ENCODE measurements at places on chromosomes 1 and 21.

GRCh38 chr1:10267319-10267718 is 56.9 kb downstream of the KIF1B start:
- no peak for DNase-seq

GRCh38 chr1:8244304-8244703 is 73.6 kb upstream of the SLC45A1 start:
- DNase-seq, result no peak

DNA sequence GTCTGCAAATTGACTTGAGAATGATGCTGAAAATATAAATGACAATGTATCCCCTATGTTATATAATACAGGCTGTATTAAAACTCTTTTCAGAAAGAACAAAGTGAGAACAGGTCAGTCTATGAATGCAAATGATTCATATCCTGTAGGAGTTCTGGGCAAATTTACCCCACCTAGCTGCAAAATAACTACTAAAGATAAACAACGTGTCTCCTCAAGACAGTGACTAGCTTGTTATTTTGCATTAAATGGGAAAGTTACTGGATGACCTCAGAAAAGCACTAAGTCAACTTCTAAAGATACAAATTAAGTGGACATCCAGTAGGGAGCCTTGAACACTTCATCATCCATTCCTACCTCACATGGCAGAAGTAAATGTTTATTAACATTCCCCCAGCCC is 11.1 kb downstream of the RNF19B start:
- DNase-seq, result no peak

- no peak for DNase-seq
These were observed 1.6 kb downstream of the CD53 start for GRCh38 chr1:110874324-110875215.

DNA sequence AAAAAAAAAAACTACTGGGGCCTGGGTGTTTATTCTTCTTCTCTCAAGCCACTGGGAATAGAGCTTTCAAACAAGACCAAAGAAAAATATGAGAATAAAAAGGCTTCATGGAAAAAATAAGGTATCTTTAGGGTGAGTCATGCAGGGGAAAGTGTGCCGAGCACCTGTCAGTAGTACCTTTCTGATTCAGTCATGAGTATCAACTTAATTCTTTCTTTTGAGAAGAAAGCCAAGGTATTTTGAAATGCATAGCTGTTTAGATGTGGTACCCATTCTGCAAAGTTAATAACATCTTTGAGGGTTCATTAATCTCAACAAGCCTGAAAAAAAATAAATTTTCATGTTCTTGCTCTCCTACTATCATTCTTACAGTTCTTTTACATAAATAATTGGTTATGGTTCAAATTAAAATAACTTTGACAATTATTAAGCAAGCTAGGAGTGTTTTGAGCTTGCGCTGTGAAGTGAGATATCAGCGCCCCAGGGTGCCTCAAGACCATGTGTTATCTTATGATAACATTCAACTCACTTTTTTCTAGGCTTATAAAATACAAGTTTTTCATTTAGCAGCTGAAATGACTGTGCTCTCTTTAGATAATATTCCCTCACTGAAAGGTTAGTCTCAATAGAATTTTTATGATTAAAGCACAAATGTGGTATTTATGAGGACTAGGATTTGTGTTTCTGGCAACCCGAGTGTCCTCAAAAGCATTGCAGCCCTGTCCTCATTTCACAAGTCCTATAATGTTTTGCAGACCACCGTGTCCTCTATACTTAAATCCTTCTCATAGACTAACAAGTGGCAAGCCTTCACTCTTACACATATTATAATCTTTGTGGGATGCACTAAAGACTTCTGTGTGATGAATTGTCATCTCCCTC is 138.6 kb downstream of the SLC44A5 start:
- no peak for DNase-seq

GRCh38 chr1:52662645-52663313 is 29.8 kb downstream of the SHISAL2A start:
- DNase-seq, result no peak

DNA sequence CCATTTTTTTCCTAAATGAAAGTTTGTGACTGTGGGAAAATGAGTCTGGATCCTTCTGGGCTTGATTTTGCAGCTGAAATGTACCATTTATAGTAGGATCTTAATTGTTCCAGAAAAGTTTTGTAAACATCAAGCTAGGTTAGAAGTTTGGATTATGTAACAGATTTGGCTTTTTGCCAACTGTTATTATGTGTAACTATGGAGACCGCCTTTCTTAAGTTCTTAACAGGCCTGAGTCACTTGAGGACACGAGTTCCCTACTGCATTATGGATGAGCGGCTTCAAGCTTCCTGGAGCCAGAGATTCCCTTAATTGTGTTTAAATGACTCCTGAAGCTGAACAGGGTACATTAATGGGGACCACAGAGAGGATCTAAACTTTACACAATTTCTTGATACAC is 22.2 kb downstream of the SLC25A33 start:
- no peak for DNase-seq

DNA sequence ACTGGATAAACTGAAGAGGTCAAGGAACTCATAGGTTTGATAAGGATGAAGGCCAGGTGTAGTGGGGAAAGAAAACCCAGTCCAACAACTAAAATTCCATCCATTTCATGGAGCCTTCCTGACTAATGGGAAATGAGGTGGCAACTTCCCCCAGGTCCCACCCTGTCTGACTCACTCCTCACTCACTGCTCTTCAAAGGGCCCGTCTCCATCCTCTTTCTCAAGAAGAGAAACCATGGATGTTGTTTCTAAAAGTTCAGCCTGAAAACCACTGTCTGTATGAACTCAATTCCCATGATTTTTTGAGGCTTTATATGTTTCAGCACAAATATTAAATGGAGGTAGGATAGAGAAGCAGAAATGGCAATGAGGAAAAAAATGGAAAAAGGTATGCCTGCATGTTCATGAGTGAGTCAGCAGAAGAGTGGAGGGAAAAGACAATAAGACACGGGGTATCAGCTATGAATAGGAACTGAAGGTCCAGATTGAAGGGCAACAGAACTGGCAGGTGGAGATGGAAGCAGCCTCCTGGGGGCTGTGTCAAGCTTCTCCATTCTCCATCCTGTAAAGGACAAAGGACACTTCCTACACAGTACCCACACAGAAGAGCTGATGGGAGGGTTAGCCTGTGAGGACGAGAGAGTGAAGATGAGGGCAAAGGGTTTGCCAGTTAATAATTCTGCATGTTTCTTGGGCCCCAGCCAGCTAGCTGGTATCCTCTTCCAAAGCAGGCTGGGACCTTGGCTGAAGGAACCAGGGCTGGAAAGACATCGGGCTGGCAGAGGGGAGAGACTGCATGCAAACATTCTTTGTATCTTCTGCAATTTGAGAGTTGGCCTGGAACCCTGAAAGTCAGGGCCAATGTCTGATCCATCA is 5.5 kb upstream of the ELOVL1 start:
- no peak for DNase-seq

GRCh38 chr1:22428672-22429071 is 23.0 kb upstream of the ZBTB40 start:
- DNase-seq, result no peak

DNA sequence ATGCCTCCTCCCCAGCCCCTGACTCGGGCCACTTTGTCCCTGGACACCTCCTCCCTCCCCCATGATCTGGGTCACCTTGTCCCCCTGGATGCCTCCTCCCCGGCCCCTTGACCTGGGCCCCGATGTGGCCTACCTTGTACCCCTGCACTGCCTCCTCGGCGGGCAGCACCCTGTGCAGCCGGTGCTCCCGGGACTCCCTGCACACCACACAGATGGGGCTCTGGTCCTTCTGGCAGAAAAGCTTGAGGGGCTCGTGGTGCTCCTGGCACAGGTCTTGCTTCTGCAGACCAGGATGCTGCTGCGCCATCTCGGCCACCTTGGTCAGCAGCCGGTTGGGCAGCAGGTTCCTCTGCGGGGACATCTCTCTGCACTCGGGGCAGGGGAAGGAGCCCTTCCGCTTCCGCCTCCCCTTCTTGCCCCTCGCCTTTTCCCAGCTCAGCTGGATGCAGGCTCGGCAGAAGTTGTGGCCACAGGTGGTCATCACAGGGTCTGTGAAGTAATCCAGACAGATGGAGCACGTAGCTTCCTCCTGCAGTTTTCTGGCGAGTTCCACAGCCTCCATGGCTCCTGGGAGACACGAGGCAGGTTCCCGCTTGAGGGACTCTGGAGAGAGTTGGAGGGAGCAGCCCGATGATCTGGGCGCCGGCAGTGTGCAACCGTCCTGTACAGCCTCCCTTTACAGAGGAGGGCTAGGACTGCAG is 2.0 kb downstream of the TRIM17 start:
- no peak for DNase-seq

DNA sequence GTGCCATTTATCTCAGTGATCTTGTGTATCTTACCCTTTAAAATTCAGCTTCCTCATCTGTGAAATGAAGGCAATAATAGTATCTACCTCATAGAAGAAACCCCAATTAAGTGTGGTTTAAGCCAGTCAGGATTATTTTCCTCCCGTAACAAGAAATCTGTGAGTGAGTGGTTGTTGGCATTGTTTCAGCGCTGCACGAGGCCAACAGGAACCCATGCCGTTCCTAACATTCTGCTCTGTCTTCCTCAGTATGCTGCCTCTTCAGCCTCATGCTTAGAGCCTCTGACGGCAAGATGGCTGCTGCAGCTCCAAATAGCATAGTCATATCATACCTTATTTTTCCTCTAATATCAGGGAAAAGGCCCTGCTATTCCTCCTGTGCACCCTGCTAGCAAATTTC is 289.7 kb downstream of the TM2D1 start:
- no peak for DNase-seq

GRCh38 chr1:86154571-86155050 is 2.0 kb downstream of the COL24A1 start:
- DNase-seq, result no peak

DNA sequence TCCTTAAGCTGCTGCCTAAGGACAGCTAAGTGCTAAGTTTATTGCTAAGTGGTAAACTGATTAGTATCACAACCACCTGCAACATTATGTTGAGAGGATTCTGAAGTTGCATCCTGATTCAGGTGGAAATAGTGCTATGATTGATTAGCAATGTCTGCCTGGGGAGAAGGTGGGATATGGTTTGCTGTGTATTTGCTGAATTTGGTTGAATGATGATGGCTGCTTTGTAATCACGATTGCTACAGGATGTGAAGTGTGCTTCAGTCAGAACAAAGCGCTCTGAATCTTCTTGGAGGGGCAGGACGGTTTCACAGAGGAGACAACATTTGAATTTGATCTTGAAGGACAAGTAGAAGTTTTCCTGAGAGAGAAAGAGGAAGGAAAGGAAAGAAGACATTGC is 226.0 kb downstream of the ST6GALNAC3 start:
- no peak for DNase-seq

- DNase-seq, result no peak
These were observed 55.4 kb upstream of the PTGFRN start for GRCh38 chr1:116854403-116854690.

- no peak for DNase-seq
These were observed 190.6 kb downstream of the GRIK1 start for GRCh38 chr21:29749223-29749622.

GRCh38 chr1:22216210-22216883 is 73.5 kb upstream of the WNT4 start:
- DNase-seq, result no peak

DNA sequence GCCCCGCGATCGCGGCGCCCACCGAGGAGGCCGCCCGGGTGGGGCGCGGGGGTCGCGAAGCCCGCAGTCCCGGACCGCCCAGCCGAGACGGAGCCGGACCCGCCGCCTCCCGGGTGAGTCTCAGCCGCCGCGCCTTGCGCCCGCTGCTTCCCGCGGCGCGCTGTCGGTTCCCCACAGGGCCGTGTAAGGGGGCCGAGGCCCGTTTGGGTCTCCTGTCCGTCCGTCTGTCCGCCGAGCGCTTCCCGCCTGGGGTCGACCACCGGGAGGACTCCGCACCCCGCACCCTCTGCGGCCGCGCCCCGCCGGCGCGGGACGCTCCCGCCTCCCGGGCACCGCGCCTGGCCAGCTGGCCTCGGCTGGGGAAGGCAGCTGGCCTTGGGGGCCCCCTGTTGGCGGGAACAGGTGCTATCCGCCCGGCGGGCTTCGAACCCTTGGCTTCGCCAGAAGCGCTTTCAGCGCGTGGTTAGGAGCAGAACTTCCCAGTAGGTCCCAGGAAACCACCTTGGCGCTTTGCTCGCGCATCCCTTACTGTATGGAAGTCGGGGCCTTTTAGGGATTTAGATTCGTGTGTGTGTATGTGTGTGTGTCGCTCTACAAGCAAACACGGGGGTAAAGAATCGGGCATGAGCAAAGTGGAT is 414 bp downstream of the TMEM51 start:
- DNase-seq, result no peak

DNA sequence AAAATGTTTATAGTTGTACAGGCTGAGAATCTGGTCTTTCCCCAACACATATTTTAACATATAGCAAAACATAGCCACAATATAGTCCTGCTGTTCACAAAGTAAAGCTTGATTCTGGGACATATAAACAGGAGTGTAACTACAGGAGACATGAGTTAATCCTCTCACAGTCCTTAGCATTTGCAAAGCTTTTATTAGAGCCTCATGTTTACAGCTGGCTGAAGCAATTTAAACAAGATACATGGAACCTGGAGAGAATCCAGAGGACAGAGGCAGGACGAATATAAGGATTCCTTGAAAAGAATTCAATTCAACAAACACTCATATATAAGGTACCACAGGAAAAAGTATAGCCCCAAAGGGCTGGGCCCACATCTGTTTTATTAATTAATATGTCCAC is 163.4 kb downstream of the ADGRL4 start:
- DNase-seq, result no peak

DNA sequence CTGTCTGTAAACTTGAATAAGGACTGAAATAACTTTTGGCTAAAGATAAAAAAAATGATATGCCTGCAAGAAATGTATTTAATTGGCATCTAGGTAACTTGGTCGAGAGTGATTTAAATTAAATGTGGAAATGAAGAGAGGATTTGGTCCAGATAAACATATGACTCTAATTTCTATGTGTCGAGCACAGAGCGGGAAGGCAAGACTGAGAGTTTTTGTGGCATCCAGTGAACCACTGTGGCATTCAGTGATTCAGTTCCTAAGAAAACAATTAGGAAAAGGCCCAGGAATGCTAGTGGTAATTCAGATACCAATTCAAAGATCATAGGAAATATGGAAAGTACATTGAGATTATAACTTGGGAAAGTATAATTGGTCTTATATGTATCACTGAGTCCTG is 39.6 kb downstream of the PDE4B start:
- DNase-seq, result no peak

GRCh38 chr1:224811564-224811963 is 117.9 kb upstream of the DNAH14 start:
- DNase-seq, result no peak

- no peak for DNase-seq
These were observed 3.8 kb upstream of the KRTAP19-8 start for GRCh38 chr21:31042080-31042464.

- DNase-seq, result no peak
These were observed 1.1 kb downstream of the USP48 start for GRCh38 chr1:21781815-21782348.

DNA sequence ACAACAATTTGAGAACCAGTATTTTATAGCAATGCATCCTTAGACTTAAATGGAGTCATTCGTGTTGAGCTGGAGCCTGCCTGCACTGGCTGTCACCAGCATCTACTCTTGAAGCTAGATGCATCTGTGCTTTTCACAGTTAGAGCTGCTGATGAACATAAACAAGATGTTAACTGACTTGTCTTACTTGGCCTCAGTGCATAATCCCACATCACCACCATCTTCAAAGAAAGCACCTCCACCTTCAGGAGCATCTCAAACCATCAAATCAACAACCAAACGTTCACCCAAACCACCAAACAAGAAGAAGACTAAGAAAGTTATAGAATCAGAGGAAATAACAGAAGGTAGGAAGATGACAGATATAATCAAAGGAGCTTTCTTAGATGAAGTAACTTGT is 71.1 kb downstream of the TPR start:
- DNase-seq, result no peak

GRCh38 chr1:220680085-220680687 is 10.0 kb upstream of the C1orf115 start:
- no peak for DNase-seq

- DNase-seq, result no peak
These were observed 123.1 kb upstream of the KCNJ6 start for GRCh38 chr21:38039369-38039768.
